ENCODE measurements at places on chromosomes 5 and 9. TPM values are rescaled to one million over a fixed set of nuclear protein-coding genes. Genes with fewer than 3 reads are reported as not detected.

DNA sequence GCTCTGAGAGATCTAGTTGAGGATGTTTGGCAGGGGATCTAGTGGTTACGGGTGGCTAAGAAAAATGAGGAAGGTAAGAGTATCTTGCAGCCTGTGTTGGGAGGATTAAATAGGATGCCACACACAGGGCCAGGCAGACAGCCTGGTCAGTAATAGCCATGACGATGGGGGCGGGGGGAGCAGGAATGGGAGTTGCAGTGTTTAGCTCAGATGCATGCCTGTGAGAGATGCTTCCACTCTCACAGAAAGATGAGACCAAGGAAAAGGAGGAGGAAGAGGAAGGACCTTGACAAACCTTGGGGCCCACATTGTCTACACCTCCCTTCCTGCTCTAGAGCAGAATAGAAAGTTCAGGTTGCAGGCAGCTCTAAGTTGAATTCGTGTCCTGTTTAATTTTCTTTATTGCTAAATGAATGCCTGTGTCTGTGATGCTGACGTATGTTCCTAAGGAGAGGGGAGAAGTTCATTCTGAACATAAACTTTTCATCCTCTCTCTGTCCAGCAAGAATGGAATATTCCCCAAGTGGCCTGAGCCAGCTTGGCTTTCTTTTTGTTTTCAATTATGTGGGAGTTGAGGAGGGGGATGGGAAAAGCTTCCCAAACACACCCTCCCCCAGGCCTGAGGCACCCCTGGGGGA is 28.7 kb downstream of the TGFBI start:
- DNase-seq: peak; percentile 38

- no peak for DNase-seq
Observed at GRCh38 chr5:55540525-55540924, 5.8 kb upstream of the PLPP1 start.

- DNase-seq: no peak
Observed at GRCh38 chr5:127342364-127342763, 51.8 kb downstream of the MEGF10 start.

EPB41L4A gene
- 1.2 TPM for total RNA-seq

DNA sequence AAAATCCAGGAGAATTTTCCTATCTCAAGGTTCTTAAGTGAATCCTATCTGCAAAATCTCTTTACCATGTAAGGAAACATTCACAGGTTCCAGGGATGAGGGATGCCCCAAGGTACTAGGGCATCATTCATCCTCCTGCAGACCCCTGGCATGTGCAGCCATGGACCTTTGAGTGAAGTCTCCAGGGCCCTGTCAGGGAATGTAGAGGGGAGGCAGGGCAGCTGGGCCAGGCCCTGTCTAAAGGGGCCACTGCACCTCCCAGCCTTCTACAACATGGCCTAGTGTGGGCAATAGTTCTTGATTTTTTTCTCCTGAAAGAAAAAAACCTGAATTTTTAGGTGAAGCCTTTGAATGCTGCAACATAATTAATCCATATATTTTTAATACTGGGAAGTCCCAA is 63.3 kb downstream of the SEMA4D start:
- no peak for DNase-seq

DNA sequence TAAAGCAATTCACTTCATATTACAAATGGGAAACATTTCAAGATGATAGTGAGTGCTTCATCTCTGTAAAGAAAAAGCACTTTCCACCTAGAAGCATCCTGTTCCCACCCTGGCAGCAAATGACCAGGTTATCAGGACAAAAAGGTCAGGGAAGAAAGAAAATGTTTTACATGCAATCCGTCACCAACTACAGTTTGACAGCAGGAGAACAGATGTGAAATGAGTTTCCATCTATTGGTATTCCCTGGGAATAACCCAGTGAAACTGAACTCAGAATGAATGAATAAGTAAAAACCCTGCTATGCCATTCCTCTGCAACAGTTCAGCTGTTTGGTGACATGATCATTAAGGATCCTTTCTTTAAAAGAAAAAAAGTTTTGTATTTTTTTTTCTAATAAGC is 67.6 kb downstream of the HTR1A start:
- DNase-seq: no peak

GABRB2 gene
- not detected for total RNA-seq

All from A172 (cell line).